ENCODE measurements at places on chromosomes 11 and 22.

GRCh38 chr11:102134597-102134996 is 24.4 kb downstream of the YAP1 start:
- no peak for DNase-seq

DNA sequence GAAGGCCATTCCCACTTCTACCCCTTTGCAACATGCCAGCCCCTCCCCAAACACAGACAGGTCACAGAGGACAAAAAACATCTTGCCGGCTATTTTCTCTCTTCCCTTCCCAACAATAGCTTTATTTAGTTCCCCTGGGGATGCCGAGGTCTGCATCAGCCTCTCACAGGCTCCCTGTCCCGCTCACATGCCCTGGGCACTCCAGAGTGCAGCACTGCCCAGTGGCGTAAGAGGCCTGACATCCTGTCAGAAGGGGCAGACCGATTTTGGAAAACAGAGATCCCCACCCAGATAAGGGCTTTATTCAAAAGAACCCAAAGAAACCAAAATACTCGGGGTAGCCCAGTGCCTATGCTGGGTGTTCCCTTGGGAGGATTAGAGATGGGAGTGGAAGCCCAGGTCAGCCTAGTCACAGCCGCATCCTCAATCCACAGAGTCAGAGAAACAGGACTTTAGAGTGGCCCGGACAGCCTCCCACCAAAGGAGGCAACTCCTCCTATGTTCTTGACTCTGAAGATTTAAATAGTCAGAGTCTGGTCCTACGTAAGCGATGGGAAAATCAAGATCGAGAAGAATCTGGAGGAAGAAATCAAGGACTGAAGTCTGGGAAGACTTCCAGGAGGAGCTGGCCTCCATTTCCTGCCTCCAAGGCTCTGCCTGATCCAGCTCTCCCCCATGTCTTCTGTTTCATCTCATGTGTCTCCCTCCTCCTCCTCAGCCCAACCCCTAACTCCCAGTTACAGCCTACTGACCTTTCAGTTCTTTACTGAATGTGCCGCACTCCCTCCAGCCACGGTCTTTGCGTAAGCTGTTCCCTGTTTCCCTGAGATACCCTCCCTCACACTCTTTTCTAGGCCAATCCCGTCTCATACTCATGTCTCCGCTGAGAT is 129.3 kb downstream of the FBXO7 start:
- no peak for DNase-seq

GRCh38 chr11:69601011-69601975 is 39.7 kb upstream of the CCND1 start:
- DNase-seq: no peak

DNA sequence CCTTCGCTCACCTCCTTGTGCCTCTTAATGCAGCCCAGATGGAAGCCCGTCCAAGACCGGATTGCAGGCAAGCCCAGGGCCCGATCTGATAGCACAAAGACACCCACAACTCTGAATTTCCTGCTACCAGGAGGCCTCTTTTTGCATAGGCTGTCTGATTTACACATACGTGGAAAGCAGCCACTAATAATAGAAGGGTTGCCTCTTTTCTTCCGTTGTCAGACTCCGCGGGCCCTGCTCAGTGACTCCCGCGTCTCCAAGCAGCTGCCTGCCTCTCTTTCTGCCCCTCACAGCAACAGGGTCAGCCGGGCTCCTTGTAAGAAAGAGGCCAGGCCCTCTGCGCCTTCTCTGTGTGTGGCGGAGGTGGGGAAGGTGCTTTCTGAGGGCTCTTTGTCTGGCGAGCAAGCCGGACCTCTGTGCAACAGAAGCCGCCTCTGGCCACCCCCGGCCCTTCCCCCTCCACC is 26.7 kb downstream of the FLI1 start:
- no peak for DNase-seq

DNA sequence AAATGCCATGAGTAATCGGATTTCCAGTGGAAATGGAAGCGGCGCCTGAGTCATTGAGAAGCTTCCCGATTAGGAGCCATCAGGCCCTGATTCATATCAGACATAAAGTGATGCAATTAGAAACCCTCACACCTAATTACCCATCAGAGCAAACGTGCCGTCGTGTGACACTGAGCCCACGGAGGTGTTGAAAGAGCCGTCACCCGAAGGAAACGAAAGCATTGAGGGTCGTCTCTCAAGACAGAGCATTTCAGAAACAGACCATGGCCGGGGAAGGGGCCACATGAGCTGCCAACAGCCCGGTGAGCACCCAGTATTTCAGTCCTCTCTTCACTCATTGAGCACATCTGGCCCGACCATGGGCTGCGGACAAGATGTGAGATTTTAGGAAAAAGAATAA is 829.3 kb downstream of the TBC1D22A start:
- DNase-seq: no peak

GRCh38 chr22:23233752-23234408 is 53.6 kb downstream of the BCR start:
- no peak for DNase-seq

- peak; percentile 75 for DNase-seq
These were observed 3.4 kb downstream of the TSPAN32 start for GRCh38 chr11:2305140-2305778.

DNA sequence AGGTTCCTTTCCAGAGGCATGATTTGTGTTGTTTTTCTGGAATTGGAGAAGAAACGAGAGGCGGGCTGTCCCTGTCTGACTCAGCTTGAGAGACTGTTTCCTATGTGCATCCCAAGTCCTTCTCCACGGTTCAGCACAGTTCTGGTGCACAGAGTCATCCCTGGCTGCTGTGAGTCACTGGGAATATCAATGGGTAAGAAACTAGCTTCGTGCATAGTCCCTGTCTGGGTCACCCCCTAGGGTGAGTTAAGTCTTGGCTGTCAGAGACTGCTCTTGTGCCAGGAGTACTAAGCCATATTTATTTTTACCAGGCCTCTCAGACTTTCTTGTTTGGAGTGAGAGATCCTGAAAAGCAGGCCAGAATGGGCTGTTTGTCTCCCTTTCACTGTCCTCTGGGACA is 2.4 kb upstream of the LRP4 start:
- DNase-seq: no peak

DNA sequence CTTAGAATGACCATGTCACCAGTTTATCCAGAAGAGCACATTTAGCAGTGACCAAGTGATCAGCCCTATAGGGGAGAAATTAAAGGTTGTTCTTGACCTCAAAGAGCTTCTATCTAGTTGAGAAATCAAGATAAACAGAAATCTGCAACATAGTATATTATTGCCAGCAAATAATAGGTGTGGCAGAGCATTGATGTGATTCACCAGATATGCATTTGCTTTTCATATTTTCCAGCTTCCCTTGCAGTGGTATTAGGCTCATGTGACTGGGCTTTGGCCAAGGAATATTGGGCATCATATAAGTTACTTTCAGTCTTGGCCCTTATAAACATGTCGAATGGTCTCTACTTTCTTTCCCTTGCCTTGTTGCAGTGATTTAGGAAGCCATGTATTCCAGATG is 34.5 kb downstream of the COMMD9 start:
- no peak for DNase-seq

DNA sequence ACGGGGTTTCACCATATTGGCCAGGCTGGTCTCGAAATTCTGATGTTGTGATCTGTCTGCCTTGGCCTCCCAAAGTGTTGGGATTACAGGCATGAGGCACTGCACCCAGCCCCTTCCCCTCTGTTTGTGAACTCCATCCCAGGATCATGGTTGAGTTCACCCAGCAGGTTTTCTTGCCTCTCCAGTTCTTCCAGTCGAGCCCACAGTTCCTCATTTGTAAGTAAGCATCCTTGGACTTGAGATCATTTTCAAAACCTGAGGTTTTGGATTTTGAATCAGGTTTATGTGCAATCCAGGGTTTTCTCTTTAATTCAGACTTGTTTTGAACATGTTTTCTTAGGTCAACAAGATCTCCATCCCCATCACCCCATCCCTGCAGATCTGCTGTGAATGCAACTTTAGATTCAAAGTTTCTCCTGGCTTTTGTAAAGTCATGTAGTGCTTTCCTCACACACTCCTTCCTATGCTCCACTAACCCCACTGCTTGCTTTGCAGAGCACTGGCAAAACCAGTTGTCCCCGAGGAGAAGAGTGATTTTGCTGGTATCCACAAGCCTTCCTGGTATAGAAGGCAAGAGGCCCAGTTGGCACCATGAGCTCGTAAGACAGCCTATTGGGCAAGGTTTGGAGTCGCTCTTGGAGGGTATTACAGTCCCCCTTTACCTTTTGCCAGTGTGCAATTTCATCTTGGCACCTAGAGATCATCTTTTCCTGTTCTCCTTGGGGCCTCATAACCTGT is 14.7 kb upstream of the VPREB1 start:
- no peak for DNase-seq

DNA sequence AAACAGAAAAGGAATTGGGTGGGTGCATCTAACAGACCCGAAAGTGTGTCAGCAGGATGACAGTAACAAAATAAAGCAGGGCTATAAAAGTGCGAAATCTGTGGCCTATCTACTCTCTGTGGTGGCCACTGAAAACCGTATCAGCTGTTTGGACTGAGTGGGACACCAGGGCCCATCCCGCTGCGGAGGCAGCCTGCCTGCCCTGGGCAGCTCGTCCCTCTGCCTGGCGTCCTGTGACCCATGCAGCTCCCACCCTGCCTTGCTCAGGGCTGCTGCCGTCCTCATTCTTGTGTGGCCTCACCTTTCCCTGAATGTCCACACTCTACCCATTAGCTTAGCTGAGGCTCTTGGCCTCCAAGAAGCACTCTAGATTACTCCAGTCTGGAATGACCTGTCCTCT is 30.4 kb downstream of the CARS1 start:
- no peak for DNase-seq

- DNase-seq: no peak
These were observed 24.2 kb downstream of the CD44 start for GRCh38 chr11:35163209-35163608.

DNA sequence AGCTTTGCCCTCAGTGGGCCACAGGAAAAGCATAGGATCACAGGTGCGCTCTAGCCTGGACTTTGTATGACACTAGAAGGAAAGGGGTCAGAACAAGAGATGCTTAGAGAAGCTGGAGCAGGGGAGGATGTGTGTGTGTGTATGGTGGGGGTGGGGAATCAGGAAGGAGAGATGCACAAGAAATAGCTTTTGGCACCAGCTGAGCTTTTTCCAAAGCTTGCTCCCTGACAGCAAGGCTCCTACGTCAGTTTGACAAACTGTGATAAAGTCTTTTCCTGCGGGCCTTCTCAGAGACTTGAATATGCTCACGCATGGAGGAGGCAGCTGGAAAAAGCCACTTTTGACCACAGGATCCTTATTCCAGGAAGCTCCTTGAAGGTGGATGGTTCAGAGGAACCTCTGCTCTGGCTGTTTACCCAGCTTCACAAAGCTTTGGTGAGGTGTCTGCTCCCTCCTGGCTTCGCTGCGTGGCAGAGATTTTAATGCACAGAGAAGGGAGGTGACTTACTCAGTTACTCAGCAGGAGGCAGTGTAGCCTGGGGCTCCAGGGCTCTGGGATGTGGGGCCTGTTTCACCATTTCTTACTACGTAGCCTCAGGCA is 3.9 kb downstream of the CDC42EP1 start:
- no peak for DNase-seq

Measured in activated CD8-positive, alpha-beta memory T cell treated with anti-CD3 and anti-CD28 coated beads for 4 hours (primary cell).